ENCODE measurements at places on chromosomes 6 and 20. TPM values are rescaled to one million over a fixed set of nuclear protein-coding genes. Genes with fewer than 3 reads are reported as not detected.

Gene NFYA
- polyA plus RNA-seq, result 51.8 TPM

Gene DCBLD1
- polyA plus RNA-seq, result 10.3 TPM

Gene PPP1R16B
- polyA plus RNA-seq, result 8.2 TPM

Gene FOXQ1
- 17.5 TPM for polyA plus RNA-seq

Gene ADGB
- 0.34 TPM for polyA plus RNA-seq

Gene SYNDIG1
- 9.8 TPM for polyA plus RNA-seq

Gene MDFI
- 48.8 TPM for polyA plus RNA-seq

Gene TNFRSF21
- 32.1 TPM for polyA plus RNA-seq

Gene CHMP4B
- polyA plus RNA-seq, result 110 TPM

Gene PDE10A
- 20.7 TPM for polyA plus RNA-seq

Gene OR2H1
- not detected for polyA plus RNA-seq

Gene WFDC10B
- polyA plus RNA-seq, result not detected

Gene PRL
- not detected for polyA plus RNA-seq

Gene TFAP2D
- not detected for polyA plus RNA-seq

Gene CASS4
- 3.9 TPM for polyA plus RNA-seq

Gene AVP
- polyA plus RNA-seq, result 1.0 TPM

Gene GGTLC1
- 0.27 TPM for polyA plus RNA-seq

Gene POPDC3
- polyA plus RNA-seq, result 0.39 TPM

Gene UNC5CL
- polyA plus RNA-seq, result 5.3 TPM

All from right renal pelvis (tissue), 4 donors.